Stimulated activated CD4-positive, alpha-beta T cell treated with anti-CD3 and anti-CD28 coated beads, Interleukin-1b, Interleukin-23, amount 100 ng/mL, for 1 hour (primary cell): ENCODE measurements at places on chromosomes 1 and 21.

GRCh38 chr1:210394281-210394821 lies 65.6 kb downstream of the HHAT start:
- no peak for DNase-seq

DNA sequence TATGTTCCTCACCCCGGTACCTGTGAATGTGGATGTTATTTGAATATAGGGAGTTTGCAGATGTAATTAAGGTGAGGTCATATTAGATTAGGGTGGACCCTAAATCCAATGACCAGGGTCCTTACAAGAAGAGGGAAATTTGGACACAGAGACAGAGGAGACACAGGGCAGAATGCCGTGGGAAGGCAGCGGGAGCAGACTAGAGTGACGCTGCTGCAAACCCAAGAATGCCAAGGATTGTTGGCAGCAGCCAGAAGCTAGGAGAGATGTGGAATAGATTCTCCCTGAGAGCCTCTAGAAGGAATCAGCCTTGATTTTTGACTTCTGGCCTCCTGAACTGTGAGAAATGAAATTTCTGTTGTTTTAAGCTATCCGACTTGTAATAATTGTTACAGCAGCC lies 53.6 kb downstream of the SPATA46 start:
- no peak for DNase-seq

- no peak for DNase-seq
These were observed 2.1 kb upstream of the RD3 start for GRCh38 chr1:211493876-211494653.

DNA sequence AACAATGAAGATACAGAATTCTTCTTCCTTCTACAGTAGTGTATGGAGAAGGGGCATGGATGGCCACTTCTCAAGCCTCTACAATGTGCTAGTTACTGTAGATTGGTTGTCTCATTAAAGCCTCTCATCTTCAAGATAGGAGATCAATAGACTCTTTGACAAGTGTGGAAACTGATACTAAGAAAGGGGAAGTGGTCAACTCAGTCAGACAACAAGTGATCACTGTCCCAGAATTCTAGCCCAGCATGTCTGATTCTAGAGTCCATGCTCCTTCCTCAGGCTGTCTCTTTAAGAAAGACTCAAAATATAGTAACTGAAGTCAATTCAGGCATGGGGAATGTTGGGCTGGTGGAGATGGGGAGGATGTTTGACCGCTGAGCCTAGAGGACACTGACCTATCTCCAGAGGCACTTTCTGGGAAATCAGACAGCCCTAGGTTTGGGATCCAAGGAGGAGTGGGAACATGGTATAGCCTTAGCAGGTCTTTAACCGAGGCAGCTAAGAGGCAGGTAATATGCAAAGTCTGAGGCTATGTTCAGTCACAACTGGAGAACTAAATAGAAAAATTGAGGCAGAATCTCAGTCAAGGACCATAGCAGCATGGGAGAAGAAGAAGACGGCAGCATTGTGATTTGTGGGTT lies 39.3 kb upstream of the EYA3 start:
- no peak for DNase-seq

- DNase-seq = no peak
These were observed 1.5 kb upstream of the ATP1A2 start for GRCh38 chr1:160114085-160114484.

- DNase-seq = no peak
These were observed 108.0 kb upstream of the DPYD start for GRCh38 chr1:98028800-98029199.

DNA sequence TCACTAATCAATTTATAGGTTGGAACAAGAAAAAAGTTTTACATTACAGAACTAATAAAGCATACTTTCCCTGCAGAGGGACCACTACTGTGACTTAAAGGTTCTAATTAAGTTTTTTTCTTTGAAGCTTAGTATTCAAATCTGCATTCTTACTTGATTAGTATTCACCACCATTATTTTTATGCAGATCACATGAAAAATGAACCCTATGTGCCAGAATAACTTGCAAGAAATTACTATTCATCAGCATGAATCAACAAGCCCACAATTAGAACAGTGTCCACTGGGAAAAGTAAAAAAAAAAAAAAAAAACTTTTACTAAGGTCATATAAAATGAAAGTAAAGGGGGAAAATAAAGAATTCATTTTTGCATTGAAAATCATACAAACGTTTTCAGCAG lies 90.8 kb downstream of the SMYD3 start:
- DNase-seq = no peak

DNA sequence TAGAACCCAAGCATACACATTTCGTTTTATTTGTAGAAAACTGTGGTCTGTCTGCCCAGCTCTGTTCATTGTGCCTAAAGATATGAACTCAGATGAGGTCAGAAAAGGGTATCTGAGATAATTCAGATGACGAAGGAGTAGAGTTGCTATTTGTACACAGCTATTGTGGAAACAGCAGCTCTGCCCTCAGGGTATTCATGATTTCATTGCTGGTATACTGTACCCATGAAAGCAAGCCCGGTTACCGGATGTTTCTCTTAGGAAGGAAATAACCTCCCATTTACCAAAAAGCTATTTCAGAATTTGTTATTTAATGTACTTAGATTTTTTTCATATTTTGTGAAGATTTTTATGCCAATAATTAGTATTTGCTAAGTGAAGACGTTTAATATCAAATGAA lies 37.8 kb downstream of the SMAP2 start:
- DNase-seq = no peak

DNA sequence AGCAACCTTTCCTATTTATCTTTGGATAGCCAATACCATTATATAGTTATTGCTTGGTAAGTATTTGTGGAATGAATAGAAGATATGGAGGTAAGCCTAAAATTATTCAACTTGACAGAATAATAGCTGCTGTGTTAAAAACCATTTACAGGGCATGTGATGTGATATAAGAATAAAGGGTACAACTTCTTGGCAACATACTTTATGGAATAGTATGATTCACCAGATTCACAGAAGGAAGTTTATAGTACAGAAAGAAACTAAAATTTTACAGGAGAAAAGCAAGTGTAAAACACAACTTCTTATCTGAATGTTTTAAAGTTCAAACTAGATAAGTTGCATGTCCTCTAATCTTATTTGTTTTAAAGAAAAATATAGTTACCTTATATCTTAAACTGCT lies 186.4 kb upstream of the ZRANB2 start:
- no peak for DNase-seq

GRCh38 chr21:26587736-26588201 lies 14.7 kb upstream of the CYYR1 start:
- DNase-seq = no peak

DNA sequence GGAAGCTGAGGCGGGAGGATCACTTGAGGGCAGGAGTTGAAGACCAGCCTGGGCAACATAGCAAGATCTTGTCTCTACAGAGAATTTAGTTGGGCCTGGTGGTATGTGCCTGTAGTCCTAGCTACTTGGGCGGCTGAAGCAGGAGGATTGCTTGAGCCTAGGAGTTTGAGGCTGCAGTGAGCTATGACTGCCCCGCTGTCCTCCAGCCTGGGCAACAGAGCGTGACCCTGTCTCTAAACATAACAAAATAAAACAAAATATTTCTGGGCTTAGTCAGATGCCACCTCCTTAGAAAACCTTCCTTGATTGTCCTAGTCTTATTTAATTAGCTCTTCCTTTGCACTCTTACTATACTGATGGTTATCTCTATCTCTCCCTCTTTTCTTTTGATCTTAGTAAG lies 8.5 kb downstream of the TGFB2 start:
- no peak for DNase-seq
